ENCODE measurements at places on chromosomes 11 and 22.

DNA sequence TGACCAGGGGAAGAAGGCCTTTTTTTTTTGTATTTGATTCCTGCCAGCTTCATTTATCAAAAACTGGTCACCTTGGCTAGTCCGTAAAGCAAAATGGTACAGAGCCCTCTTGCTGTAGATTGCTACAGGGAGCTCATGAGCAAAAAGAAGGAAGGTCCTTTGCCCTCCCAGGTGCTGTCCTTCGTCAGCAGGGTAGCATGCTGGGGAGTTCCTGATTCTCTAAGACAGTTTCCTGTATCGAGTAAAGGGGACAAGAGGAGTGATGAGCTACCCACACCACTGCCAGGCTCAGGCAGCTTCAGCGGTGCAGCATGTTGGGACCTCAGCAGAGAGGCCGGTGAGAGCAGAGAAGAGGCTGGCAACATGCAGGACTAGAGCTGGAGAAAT is 67.8 kb upstream of the CSNK2A3 start:
- no peak for DNase-seq

- no peak for DNase-seq
These were observed 679 bp upstream of the SSH3 start for GRCh38 chr11:67302571-67303131.

DNA sequence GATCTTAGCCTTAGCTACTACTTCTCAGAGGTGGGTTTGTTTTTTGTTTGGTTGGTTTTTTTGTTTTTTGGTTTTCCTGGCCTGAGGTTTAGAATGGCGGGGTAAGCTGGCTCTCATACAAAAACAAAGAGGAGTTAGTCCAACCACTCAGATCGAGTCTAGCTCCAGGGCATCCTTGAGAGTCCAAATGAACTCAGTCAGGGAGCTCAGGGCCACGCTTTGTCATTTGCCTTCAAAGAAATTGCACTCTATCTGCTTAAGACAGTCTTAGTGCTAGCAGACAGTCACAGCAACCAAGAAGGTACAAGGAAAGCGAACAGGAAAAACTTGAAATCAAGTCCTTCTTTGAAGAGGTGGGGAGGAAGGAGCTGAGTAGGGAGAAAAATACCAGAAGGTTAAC is 11.1 kb downstream of the C11orf42 start:
- no peak for DNase-seq

GRCh38 chr22:20012741-20013331 is 3.8 kb downstream of the ARVCF start:
- DNase-seq = no peak

DNA sequence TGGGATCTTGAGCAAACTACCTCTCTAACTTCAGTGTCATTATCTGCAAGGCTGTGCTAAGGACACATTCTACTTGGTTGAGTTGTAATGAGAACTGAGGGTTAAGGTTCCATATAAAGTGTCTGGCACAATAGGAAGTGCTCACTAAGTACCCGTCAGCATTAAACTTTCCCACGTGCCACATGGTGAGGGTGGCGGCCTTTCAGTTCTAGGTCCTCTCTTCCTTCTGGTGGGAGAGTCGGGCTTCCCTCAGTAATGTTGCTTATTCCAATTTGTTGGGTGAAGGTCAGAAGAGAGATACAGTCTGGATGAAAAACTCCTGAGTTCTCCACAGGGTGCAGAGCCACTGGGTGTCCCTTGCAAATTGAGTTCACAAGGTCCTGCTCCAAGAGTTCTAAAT is 4.6 kb upstream of the CD6 start:
- DNase-seq = no peak

DNA sequence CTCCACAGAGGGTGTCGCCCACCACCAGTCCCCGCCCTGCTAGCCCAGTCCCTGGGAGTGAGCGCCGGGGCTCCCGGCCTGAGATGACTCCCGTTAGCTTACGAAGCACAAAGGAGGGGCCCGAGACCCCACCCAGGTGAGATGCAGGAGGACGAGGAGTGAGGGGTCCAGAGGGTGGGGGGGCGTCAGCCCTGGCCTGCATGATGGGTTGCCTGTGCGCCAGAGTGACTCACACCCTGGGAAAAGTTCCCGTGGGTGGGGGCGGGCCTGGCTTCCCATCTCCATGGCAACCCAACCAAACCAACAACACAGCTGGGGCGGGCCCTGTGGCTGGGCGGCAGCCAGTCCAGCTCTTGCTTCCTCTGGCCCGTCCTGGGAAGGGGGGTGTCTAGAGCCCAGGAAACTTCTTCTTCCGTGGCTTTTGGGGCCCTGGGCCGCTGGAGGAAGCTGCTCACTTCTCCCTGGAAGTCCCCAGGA is 4.5 kb downstream of the GAS2L1 start:
- peak; percentile 83 for DNase-seq

- DNase-seq = peak; percentile 23
These were observed 229.0 kb upstream of the ZC3H12C start for GRCh38 chr11:109864151-109864661.

GRCh38 chr11:27081056-27081455 is 40.4 kb downstream of the BBOX1 start:
- no peak for DNase-seq

DNA sequence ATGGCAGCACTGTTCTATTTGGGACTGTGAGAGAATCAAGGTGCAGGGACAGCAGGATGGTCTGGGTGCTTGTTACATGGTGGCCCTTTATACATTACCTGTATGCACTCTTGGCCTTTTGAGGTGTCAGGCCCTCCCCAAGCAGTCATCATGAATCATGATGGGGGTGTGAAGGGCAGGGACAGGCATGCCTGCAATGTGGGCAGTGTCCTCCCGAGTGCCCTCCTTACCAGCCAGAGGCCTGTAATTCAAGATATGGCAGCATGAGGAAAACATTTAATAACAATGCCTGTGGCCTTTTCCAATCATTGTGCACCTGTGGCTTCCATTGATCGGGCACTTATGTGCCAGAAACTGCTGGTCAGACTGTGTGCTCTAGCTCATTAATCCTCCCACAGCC is 25.5 kb upstream of the CYP2D6 start:
- no peak for DNase-seq

DNA sequence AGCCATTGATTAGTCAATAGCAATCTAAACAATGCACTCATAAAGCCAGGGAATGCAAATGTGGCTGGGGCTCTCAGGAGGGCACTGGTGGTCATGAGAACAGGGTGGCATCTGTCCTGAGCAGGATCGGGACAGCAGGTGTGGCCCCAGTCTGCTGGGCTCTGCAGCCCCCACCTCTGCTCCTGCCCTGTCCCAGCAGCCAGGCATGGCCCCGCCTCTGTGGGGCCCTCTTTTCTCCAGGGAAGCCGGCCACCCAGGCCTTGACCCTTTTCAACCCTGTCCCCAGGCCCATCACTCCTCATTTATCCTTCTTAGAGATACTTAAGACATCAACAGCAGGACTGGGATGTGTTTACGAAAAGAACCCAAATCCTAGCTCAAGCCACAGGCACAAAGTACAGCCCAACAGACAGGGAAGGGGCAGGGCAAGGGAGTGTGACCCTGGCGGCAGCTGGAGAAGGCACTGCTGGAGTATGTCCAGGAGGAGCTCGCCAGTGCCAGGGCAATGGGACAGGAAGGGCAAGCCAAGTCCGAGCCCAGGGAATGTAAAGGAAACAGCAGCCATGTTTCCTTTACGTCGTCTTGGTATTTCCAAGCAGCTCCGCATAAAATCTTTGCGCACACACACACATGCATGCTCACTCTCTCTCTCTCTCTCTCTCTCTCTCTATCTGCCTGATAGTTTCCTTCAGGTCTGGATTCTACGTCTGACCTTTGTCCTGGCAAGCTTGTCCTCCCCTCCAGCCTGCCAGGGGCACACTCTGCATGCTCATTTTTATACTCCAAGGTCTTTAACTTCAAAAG is 59.9 kb downstream of the DGCR2 start:
- no peak for DNase-seq

DNA sequence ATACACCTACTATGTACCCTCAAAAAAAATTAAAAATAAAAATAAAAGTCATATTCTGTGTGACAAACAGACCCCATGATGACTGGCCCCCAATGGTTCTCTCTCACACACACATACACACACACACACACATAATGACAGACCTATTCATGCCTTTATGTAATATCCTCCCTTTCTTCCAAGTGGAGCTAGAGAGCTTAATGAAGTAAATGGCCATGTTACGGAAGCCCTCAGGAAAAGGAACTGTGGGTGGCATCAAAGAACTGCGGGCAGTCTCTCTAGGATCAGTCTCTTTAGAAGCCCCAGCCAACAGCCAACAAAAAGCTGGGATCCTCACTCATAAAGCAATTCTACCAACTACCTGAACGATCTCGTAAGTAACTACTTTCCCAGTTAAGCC is 125.5 kb downstream of the SIK3 start:
- DNase-seq = no peak

DNA sequence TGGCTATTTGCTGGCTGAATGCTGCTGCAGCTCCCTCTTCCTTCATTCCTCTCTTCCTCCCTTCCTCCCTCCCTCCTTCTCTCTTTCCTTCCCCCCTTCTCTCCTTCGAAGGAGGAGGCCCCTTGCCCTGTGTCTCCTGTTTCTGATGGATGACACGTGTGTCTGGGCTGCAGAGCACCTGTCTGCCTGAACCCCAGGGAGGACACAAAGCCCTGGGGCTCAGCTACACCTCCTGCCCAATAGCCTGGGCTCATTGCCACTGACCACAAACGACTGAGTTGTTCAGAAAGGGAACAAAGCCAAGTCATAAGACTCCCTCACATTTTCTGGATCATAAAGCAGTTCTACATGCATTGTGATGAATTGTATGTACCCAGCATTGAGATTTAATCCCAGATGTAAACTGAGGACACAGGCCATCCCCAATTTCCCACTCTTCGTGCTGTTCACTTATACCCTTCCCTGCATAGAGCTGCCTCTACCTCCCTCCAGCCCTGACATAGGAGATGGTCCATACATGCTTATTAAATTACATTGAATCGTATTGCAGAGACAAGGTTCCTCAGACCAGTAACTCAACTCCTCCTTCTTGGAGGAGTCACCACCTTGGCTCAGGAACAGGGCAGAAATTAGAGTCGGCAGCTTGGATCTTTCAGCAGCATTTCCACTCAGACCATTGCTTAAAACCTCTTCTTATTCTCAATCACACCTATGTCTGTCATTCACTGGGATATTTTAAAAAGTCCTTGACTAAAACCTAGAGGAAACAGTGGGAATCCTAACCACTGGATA is 1.2 kb downstream of the CSRP3 start:
- DNase-seq = peak; percentile 24

GRCh38 chr22:39940757-39941305 is 19.4 kb upstream of the TMA7B start:
- no peak for DNase-seq

DNA sequence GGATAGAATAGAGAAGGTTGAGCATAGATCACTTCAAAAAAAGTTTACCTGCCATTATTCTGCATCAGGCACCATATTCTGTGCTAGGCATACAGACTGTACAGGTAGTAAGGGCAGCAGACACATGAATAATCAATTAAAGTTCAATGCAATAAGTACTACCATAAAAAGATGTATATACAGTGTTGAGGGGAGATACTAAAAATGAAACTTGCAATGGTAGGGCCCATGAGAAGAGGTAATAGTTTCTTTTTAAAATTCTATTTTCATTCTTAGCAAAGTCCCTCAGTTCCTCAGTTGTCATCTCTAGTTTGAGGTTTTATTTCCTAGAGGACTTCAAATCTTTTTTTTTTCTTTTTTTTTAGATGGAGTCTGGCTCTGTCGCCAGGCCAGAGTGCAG is 819.9 kb downstream of the FAM181B start:
- no peak for DNase-seq

DNA sequence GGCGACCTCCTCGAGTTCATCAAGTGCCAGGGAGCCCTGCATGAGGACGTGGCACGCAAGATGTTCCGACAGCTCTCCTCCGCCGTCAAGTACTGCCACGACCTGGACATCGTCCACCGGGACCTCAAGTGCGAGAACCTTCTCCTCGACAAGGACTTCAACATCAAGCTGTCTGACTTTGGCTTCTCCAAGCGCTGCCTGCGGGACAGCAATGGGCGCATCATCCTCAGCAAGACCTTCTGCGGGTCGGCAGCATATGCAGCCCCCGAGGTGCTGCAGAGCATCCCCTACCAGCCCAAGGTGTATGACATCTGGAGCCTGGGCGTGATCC is 542 bp downstream of the TSSK2 start:
- DNase-seq = no peak

DNA sequence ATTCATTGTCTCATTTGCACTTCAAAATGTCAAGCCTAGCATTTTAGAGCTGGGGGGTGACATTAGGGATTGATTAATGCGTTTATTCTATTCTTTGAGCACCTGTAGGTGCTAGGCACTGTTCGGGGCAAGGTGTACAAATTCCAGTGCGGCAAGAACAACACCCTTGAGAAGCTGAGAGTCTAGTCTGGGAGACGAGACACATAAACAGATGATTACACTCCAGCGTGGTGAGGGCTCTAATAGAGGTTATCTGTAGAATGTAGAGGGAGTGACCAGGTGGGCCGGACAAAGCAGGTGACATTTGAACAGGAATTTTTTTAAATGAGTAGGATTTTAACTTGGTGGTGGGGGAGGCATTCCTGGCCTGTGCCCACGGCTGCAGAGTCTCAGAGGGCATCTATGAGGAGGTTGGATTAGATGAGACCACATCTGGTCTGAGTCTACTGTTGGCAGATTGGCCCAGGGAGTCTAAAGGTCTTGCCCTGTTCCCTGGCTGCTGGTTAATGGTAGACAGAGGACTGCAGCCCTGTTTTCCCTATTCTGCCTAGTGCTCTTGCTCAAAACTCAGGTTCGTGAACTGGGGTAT is 970 bp downstream of the CAT start:
- DNase-seq = no peak

DNA sequence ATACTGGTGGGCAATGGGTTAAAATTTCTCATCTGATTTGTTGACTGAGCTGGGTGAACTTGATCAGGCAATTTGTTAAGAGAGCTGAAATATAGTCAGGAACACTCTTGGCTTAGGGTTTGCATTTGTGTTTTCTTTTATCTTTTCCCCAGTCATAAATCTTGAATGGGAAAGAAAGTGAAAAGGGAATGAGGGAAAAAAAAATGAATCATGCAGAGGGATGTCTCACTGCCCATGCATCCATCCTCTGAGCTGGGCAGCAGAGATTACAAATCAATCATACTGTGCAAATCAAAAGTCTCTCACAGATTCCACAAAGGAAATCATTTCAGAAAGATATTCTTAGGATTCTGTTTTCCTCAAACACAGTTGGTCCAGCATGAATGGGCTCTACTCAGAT is 174.2 kb upstream of the MPPED2 start:
- DNase-seq = no peak

- DNase-seq = no peak
These were observed 2.0 kb downstream of the PDGFB start for GRCh38 chr22:39242595-39243438.

All from non-pigmented ciliary epithelial cell (primary cell).